ENCODE measurements at places on chromosomes 6 and 20. TPM values are rescaled to one million over a fixed set of nuclear protein-coding genes. Genes with fewer than 3 reads are reported as not detected.
A peak's percentile ranks its signal among the peaks of the same experiment; 100 is the strongest.

- H3K27me3 ChIP-seq: peaks cover 63% of the 10 kb centered on the region
- H3K36me3 ChIP-seq: no peaks in the 10 kb centered on the region
- peaks cover 10% of the 10 kb centered on the region for H3K4me1 ChIP-seq
Observed at GRCh38 chr6:1596088-1596852, 13.4 kb upstream of the FOXC1 start.

DNA sequence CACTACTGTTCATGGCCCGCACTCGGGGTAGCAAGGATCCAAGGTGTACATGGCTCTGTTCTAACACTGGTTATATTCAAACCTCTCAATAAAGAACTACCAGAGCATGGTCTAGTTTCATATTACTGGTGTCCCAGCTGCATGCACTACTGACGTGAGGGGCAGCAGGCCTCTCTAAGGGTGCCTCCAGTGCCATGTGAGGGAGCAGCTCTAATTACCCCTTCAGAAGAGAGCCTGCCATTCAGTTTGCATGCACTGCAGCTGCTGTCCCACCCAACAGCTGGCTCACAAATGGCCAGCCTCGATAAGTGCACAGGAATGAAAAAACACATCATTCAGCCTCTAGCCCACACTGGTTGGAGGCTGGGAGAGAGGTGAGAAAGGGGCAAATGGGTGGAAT lies 85.2 kb downstream of the SMLR1 start:
- no peaks in the 10 kb centered on the region for H3K27me3 ChIP-seq
- no peak for DNase-seq
- H3K4me1 ChIP-seq: peaks cover 2% of the 10 kb centered on the region
- no peak overlapping the region for H3K27ac ChIP-seq

- H3K27ac ChIP-seq: no peak overlapping the region
- no peaks in the 10 kb centered on the region for H3K27me3 ChIP-seq
- no peak overlapping the region for H3K4me3 ChIP-seq
- no peak for DNase-seq
Observed at GRCh38 chr6:130843575-130844320, 16.5 kb downstream of the SMLR1 start.

DNA sequence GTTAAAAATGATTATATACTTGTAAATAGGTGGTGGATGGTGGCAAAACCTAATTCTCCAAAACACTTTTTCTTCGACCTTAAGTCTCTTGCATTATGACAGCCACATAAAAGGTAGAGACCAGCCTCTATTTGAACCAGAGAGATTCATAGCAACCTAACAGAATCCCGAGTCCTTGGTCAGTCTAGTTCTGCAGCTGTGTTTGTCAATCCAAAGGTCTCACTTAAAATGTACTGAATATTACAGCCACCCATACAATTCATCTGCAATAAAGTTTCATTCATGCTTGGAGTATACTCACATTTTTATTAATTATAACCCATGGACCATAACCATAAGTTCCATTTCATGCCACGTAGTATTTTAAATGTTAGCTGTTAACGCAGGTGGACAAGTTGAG lies 87.2 kb downstream of the EPM2A start:
- peaks cover 4% of the 10 kb centered on the region for H3K36me3 ChIP-seq
- no peak for DNase-seq
- no peak overlapping the region for H3K27ac ChIP-seq
- no peaks in the 10 kb centered on the region for H3K27me3 ChIP-seq

DNA sequence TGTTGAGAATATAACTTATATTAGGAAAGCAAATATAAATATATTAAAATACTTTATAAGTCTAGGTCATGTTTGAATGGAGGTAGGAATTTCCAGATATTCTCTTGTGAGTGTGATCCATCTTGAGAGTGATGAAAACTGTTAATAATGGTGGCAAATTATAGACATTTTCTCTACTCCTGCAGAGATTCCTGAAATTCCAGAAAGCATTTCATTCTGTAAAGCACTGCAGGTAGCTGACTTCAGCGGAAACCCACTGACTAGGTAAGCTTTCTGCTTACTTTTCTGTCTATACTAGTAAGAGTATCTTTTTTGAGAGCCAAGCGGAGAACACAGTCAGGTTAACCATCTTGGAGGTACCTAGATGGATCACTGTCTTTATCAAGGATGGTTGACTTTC lies 84.0 kb downstream of the LRRC1 start:
- no peak overlapping the region for H3K27ac ChIP-seq
- no peaks in the 10 kb centered on the region for H3K27me3 ChIP-seq
- H3K4me3 ChIP-seq: no peak overlapping the region
- H3K4me1 ChIP-seq: no peaks in the 10 kb centered on the region
- H3K36me3 ChIP-seq: peaks cover 25% of the 10 kb centered on the region
- DNase-seq: no peak

DNA sequence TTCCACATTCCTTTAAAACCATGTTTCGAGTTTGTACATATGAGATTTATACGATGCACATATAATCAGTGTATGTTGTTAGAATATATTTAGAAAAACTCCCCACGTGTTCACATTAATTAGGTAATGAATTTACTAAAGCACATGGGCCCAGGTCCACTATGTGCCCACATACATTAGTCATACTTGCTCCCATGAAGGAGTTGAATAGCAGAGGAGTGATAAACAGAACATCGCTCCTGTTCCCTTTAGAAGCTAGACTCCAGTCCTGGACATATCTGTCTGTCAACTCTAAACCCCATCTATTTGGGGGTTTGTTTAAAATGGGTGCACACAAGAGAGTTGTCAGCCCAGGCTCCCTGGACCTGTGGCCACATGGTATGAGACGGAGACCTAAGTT lies 108.1 kb upstream of the TIAM2 start:
- no peak overlapping the region for H3K4me3 ChIP-seq
- no peak for DNase-seq
- no peaks in the 10 kb centered on the region for H3K4me1 ChIP-seq
- H3K27me3 ChIP-seq: no peaks in the 10 kb centered on the region

- peaks cover 5% of the 10 kb centered on the region for H3K27me3 ChIP-seq
- no peak for DNase-seq
- H3K4me1 ChIP-seq: peaks cover 37% of the 10 kb centered on the region
- peak overlapping the region; percentile 99 for H3K27ac ChIP-seq
- no peaks in the 10 kb centered on the region for H3K36me3 ChIP-seq
Observed at GRCh38 chr20:58652606-58653294, 1.7 kb downstream of the STX16 start.

DNA sequence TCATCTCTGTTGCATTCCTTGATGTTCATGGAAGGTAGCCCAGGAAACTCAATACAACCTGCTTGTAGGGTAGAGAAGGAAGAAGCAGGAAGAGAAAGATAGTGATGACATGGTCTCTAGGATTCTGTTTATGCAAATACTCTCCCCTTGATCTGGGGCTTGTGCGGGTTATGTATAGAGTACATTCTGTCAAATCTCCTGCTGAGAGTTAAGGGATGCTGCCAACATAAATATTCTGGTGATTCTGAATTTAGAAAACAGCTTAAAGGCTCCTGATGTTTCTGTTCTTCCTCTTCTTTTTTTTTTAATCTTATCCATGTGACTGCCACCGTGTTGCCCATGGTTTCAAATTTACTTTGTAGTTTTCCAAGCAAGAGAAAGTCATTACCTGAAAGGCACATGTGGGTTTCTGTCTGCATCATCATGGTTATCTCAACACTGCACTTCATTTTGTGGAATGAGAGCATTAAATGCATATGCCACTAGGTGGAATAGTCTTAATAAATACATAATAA lies 150.6 kb downstream of the RPS12 start:
- no peak overlapping the region for H3K27ac ChIP-seq
- no peak for DNase-seq
- H3K4me3 ChIP-seq: no peak overlapping the region
- no peaks in the 10 kb centered on the region for H3K36me3 ChIP-seq

GRCh38 chr6:51396583-51396982 lies 577.9 kb downstream of the TFAP2B start:
- H3K36me3 ChIP-seq: no peaks in the 10 kb centered on the region
- peaks cover 14% of the 10 kb centered on the region for H3K4me1 ChIP-seq
- no peak for DNase-seq
- H3K27me3 ChIP-seq: no peaks in the 10 kb centered on the region

DNA sequence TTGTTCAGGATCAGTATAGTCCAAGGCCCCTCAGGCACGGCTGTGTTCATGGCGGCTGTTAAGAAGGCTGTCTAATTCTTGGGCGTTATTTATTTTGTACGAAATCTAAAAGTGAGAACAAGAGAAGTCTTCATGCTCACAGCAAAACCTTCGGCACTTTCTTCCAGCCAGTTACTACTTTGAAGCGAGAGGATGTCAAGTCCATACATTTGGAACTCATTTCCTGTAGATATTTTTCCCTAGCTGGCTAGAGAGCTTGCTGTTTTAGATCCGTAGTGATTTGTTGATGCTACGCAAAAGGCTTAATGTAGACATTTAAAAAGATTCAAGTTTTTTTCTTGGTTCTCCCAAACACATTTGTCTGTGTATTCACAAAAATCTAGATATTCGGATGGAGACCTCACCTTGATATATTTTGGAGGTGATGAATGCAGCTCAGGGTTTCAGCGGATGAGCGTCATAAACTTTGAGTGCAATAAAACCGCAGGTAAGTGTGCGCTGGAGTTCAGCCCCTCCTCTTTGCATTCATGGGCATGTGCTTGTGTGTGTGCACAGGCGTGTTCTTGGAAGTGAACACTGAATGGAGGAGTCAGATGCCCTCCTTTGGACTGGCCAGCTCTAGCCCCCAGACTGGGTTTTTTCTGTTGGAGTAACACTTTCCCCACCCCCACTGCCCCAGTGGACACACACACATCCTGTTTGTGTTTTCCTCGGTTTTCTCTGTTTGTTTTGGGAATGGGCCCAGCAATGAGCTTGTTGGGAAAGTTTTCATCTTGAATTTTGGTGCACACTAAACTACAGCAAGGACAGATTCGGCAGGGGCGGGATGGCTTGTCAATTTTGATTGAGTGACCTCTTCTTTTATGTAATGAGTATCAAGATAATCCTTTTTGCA lies 65.4 kb downstream of the IGF2R start:
- no peak overlapping the region for H3K27ac ChIP-seq
- no peak overlapping the region for H3K4me3 ChIP-seq
- peaks cover 29% of the 10 kb centered on the region for H3K36me3 ChIP-seq
- DNase-seq: no peak
- H3K27me3 ChIP-seq: no peaks in the 10 kb centered on the region
- peaks cover 3% of the 10 kb centered on the region for H3K4me1 ChIP-seq

DNA sequence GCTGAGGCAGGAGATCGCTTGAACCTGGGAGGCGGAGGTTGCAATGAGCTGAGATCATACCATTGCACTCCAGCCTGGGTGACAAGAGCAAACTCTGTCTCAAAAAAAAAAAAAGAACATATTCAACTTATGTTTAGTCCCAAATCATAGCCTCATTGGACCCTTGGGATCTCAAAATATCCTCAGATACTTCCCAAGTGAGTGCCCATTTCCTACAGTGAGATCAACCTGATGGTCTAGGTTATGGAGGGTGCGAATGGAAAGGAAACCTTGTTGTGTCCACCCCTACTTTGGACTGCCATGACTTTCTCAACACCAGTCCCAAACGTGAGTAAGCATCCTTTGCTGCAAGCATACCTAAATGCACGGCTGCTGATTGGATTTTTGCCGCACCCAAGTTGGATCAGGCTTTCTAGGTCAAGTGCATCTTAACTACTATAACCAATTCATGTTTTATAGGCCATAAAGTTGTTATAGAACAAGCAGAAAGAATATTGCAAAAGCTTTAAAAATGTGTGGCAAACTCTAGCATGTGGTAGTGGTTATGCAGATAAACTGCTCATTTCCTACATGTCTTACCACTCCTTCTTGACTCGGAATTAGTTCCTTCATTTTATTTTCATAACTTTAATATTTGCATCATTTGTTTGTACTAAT lies 131.2 kb downstream of the PLEKHG1 start:
- no peak overlapping the region for H3K27ac ChIP-seq
- no peak overlapping the region for H3K4me3 ChIP-seq
- H3K36me3 ChIP-seq: peaks cover 29% of the 10 kb centered on the region
- peaks cover 1% of the 10 kb centered on the region for H3K4me1 ChIP-seq
- DNase-seq: no peak

GRCh38 chr6:7543789-7544424 lies 2.4 kb downstream of the DSP start:
- H3K36me3 ChIP-seq: peaks cover 6% of the 10 kb centered on the region
- H3K4me3 ChIP-seq: peak overlapping the region; percentile 94
- H3K27ac ChIP-seq: peak overlapping the region; percentile 94
- H3K27me3 ChIP-seq: no peaks in the 10 kb centered on the region
- DNase-seq: no peak

- H3K4me1 ChIP-seq: peaks cover 8% of the 10 kb centered on the region
- no peak overlapping the region for H3K4me3 ChIP-seq
- H3K27me3 ChIP-seq: no peaks in the 10 kb centered on the region
- H3K36me3 ChIP-seq: no peaks in the 10 kb centered on the region
- no peak for DNase-seq
Observed at GRCh38 chr6:38404355-38404754, 235.4 kb downstream of the BTBD9 start.

DNA sequence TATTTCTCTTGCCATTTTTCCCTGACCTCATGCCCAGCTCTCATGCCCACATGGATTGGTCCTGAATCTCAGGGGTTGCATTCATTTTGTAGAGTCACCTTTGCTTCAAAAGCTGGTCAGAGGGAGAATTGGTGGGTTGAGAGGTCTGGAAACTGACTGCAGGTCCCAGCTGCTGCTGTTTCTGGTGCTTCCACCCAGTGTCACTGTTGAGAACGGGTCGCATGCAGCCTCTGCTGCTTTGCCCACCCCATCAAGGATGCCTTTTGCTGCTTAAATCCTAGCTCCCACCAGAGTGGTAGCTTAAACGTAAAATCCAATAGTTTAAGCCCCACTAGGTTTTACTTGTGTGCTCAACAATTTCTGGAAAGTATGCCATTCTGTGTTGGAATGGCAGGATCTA lies 211.4 kb upstream of the TSHZ2 start:
- H3K27me3 ChIP-seq: peaks cover 4% of the 10 kb centered on the region
- DNase-seq: no peak
- no peak overlapping the region for H3K4me3 ChIP-seq
- H3K36me3 ChIP-seq: no peaks in the 10 kb centered on the region
- H3K27ac ChIP-seq: no peak overlapping the region
- peaks cover 2% of the 10 kb centered on the region for H3K4me1 ChIP-seq

Gene CRISP3
- total RNA-seq: not detected

Gene SCRT2
- not detected for total RNA-seq

Gene SH3BGRL2
- total RNA-seq: 49.1 TPM

Gene LPA
- 3.2 TPM for total RNA-seq

Gene FOXQ1
- total RNA-seq: 2.0 TPM
